ENCODE measurements at places on chromosomes 3 and 15.

DNA sequence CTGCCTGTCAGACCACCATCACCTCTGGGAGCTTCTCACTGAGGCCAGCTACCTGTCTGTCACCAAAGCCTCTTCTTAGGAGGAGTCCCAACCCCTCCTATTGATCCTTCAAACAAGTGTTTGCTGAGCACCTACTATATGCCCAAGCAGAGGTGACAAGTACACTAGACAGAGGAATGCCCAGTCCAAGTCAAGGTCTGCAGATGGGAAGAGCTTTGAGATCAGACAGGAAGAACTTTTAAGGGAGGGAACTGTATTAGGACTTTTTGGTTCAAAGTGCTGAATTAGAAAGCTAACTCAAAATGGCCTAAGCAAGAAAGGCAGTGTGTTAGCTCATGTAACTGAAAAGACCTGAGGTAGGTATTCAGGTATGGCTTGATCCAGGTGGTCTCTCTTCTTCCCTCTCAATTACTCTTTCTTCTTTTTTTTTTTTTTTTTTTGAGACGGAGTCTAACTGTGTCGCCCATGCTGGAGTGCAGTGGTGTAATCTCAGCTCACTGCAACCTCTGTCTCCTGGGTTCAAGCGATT is 3.6 kb upstream of the RAD18 start:
- DNase-seq, result no peak

- no peak for DNase-seq
Observed at GRCh38 chr3:86175593-86176444, 815.1 kb downstream of the VGLL3 start.

- no peak for DNase-seq
Observed at GRCh38 chr3:74447221-74447620, 167.2 kb downstream of the CNTN3 start.

DNA sequence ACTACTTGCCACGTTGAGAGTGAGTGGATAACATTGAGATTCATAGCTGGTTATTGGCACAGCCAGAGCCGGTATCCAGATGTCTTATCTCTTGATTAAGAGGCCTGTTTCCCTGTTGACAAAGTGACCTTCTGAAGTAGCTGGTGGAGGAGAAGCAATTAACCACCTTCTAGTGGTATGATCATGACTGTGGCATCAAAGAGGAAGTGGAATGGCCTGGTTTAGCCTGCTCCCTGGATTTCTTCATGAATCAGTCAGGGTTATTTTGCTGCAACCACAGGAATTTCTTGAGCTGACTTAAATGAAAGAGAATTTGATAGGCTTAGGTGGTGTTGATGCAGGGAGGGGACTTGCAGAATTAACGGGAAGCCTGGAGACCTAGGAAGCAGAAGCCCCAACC is 398.3 kb downstream of the MFSD1 start:
- DNase-seq, result no peak

DNA sequence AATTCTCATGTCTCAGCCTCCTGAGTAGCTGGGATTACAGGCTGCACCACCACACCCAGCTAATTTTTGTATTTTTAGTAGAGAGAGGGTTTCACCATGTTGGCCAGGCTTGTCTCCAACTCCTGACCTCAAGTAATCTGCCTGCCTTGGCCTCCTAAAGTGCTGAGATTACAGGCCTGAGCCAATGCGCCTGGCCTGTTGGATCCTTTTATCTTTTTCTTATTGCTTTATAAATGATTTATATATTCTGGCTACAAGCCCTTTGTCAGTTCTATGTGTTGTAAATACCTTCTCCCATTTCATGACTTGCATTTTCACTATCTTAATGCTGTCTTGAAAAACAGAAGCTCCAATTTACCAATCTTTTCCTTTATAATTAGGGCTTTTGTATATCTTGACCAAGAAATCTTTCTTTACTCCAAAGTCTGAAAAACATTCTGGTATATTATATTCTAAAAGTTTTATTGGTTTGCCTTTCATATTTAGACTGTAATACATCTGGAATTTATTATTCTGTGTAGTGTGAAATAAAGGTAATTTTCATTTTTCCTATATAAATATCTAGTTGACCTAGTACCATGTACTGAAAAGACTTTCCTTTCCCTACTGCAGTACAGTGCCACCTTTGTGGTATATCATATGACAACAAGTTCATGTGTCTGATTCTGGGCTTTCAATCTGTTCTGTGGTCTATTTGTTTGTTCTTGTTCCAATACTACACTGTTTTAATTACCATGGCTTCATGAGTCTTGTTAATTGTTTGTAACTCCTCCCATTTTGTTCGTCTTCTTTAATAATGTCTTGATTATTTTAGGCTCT is 52.9 kb upstream of the RNU6-1 start:
- DNase-seq, result no peak

DNA sequence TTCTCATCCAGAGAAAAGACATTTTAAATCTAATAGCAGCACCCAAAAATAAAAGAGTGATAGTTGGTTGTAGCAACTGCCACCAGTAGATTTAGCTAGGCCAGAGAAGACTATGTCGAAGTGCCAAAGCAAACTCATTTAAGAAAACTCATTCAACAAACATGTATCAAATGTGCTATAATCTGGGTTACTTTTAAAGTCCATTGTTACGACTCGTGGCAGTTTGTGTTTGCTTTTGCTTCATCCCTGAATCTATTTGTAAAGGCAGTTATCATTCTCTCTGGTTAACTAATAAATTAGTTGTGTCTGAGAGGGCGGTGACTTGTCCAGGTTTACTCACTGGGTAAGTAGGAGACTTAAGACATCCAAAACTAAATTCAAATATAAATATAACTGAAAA is 159.4 kb downstream of the ZIC4 start:
- DNase-seq, result no peak

DNA sequence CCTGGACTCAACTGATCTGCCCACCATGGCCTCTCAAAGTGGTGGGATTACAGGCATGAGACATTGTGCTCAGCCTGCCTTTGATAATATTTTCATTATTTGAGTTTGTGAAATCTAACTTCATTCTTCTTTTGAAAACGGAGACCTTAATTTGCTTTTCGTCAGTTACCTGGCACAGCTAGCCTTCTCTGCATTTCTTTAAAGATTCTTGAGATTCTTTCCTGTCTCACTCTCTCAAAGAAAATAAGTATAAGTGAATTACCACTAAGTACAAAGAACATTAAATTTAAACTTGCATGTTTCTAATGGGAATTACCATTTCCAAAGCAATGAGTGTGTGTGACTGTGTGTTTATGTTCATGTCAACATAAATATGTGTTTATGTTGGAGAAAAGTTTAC is 187.9 kb downstream of the NFKBIZ start:
- no peak for DNase-seq

DNA sequence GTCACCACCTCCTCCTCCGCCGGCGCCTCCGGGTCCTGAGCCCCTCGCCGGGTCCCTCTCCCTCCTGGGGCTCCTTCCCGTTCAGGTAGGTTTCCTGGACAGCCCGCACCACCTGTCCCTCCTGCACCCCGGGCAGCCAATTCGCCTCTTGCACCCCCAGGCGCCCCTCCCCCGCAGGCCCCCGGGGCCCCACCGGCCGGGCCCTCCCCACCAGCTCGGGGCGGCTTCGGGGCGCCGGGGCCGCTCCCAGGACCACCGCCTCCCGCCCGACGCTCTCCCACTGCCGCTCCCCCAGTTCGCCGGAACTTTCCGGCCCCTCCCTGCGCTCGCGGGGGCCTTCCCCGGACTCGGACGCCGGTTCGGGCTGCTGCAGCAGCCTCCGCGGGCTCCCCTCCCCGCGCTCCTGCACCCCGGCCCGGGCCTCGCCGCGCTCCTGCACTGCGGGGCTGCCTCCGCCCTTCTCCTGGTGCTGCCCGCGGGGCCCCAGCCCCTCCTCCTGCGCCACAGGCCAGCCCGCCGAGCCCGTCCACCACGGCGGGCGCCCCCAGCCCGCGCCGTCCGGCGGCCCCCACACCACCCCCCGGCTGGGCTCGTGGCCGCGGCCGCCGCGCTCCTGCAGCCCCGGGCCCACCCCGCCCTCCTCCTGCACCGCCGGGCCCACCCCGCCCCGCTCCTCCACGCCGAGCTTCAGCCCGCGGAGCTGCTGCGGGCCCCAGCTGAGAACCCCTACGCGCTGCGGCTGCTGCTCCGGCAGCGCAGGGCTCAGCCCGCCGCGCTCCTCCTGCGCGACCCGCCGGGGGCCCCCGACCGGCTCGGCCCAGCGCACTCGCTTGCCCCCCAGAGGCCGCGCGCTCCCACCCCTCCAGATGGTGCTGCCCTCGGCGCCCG is 587 bp upstream of the TNK2 start:
- DNase-seq, result no peak

GRCh38 chr15:72183781-72184164 is 13.8 kb downstream of the GRAMD2A start:
- no peak for DNase-seq

DNA sequence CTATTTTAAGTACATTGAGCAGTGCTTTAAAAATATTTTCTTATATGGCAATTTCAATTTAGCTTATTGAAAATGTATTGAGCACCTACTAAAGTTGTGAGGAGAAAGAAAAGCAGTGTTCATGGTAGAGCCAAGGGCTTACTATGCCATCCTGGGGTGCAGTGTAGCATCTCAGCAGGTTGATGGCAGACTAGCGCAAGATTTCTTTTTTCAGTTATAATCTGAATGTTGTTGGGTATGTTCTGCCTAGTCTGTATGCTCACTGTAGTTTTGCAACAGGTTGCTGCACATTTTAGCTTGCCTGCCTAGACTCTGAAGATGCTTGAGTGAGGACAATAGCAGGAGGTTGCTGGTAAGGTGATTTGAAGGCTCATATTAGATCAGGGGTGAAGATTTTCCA is 103.1 kb upstream of the UNC13C start:
- no peak for DNase-seq

GRCh38 chr3:117798221-117798620 is 1088.6 kb downstream of the TUSC7 start:
- no peak for DNase-seq

DNA sequence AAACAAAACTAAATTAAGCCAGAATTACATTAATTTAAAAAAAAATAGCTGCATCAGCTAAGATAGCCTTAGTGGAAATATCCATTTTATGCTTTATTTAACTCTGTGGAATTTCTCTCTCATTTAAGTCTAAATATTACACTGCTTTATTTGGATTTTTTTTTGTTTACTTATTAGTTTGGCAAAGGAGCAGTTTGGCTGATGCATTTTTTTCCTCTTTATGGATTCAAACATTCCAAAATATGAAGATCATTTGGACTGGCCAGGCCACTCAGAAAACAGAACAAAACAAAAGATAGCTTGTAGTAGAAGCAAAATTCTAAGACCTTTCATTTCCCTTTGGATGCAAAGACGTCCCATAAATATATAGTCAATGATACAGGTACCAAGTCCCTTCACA is 707.3 kb upstream of the UBE2E2 start:
- no peak for DNase-seq

GRCh38 chr3:126646674-126647073 is 8.2 kb downstream of the TXNRD3 start:
- no peak for DNase-seq
